Body of pancreas (tissue), 4 donors: ENCODE measurements at places on chromosomes 3 and 15.

DNA sequence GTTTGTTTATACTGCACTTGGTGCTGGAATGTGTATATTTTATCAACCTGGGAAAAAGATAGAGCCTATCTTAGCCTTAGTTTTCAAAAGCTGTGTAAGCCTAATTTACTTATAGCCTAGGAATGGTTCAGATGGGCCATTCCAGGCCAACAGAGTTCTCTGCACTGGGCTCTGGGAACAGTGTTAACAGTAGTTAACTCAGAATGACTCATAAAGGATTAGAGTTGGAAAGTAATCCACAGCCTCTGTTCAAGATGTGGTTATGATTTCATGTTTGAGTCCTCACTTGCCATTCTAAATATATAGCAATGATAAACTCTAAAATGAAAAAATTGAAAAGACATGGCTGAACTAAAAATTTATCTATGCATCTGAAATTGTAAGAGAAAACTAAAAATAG lies 22.6 kb upstream of the PEX5L start:
- DNase-seq: no peak

DNA sequence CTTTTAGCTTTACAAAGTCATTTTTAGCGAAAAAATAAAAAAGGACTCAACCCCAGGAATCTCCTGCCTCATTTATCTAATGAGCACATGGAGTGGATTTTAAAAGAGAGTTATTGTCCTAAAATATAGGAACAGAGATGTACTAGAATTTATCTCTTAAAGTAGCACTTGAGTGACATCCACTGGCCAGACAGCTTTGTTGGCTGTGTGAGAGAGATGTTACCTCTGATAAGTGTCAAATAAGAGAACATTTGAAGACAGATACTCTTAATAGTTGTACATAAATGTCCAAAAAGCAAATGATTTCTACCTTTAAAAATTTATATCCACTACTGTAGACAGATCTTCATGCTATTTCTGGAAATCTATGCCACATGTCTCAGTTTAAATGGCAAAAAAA lies 12.3 kb upstream of the MFSD1 start:
- DNase-seq: no peak

DNA sequence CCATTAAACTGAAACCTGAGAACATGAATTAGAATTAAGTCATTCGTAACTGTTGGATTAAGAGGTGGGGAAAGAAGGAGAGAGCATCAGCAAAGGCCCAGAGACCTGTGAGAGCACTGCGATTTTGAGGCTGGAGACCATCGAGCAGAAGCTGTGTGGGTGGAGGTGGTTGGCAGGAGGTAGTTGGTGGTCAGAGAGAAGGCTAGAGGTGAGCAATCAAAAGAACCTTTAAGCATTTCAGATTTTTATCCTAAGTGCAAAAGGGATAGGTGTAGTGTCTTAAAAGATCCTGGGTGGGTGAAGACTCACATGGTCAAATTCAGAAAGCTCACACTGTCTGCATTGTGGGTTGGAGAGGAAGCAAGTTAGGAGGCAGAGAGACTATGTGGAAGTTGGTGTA lies 65.1 kb upstream of the TEX264 start:
- no peak for DNase-seq

GRCh38 chr15:81643771-81644170 lies 269.8 kb upstream of the TMC3 start:
- DNase-seq: no peak

- no peak for DNase-seq
Observed at GRCh38 chr3:12751571-12751970, 7.5 kb downstream of the TMEM40 start.

DNA sequence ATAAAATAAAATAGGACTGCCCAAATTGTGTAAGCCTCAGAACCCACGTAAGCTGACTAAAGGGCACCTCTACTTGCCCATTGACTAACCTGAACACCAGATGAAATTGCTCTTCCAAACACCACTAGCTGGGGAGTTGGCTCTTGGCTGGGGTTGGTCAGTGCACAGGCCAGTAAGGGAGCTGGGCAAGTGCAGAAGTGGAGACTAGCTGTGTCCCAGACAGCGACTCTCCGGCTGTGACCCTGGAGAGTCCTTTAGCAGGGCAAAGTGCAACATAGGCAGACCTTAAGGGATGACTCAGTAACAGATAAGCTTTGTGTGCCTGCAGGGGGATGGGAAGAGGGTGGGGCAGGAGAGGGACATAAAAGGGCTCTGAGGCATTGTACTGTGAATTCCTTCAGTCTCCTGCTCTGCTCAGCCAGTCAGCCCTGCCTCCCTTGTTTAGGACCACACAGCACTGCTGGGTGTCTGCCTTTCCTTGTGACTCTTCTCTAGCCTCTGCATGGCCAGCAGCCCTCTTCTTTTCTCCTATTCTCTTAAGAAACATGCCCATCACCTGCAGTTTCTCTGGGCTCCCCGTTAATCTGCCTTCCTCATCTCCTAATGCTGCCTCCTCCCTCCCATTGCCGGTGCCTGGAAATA lies 13.2 kb downstream of the NR1I2 start:
- peak; percentile 21 for DNase-seq

GRCh38 chr3:98395101-98395500 lies 4.6 kb downstream of the OR5K3 start:
- DNase-seq: no peak

- DNase-seq: no peak
Observed at GRCh38 chr3:58743296-58743695, 76.7 kb upstream of the FAM3D start.

DNA sequence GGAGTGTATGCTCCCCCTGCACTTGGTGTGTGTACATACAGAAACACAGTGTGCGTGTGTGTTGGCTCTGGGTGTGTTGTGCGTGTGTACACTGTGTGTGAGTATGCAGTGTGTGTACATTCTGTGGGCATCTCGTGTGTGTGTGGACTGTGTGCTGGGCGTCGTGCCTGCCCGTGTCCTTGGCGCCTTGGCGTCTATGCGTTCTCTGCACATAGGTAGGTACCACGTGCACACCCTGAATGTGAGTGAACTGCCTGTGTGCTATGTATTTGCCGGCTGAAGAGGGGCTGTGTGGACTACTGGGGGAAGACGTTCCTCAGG lies 481 bp upstream of the ECE2 start:
- peak; percentile 44 for DNase-seq

- DNase-seq: no peak
Observed at GRCh38 chr3:72004749-72005292, 219.9 kb upstream of the PROK2 start.

DNA sequence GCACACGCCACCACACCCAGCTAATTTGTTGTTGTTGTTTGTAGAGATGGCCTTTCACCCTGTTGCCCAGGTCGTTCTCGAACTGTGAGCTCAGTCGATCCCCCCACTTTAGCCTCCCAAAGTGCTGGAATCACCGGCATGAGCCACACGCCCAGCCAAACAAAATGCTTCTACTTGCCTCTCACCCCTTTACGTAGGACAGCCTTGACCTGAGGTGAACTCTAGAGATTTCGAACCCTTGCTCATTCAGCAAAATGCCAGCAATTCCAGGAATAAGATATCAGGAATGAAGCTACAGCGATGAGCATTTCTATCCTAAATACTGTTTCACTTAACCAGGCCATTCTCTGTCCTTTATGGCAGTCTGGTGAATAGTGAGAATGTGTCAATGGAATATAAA lies 135.0 kb downstream of the LRRK1 start:
- no peak for DNase-seq

DNA sequence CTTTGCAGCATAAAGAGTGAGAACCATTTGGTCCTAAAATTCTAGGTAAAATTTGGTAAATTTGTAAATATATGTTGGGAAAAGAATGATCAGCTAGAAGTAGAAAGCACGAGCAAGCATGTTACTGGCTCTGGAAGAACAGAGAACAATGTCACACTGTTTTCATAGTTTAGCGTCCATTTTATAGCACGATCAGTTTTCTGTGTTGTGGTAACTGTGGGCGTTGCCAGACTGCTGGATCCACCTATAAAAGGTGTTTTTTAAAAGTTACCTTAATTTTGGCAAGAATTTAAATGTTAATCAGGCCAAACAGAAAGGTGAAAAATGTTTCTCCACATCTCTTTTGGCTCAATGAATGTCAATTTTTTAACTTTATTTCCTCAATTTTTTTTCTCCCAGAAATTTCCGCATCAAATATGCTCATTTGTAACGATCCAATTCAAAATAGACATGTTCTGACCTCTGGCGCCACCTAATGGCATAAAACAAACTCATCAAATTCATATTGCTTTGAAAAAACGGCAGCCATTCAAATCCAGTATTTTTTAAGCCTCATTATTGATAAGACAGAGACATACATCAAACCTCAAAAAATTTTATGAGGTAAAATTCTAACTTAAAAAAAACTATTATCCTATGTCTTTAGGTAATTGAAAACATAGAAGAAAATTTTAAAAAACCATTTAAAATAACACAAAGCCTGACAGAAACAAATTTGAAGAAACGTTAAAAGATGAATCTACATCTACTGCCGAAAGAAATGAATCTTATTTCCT lies 5.5 kb upstream of the GP5 start:
- DNase-seq: peak; percentile 41

- no peak for DNase-seq
Observed at GRCh38 chr3:67109651-67110204, 111.6 kb downstream of the KBTBD8 start.

GRCh38 chr3:153894857-153895256 lies 226.3 kb upstream of the ARHGEF26 start:
- DNase-seq: no peak

- no peak for DNase-seq
Observed at GRCh38 chr15:68421798-68422402, 10.1 kb downstream of the ITGA11 start.

- DNase-seq: no peak
Observed at GRCh38 chr3:143924522-143925285, 46.9 kb upstream of the DIPK2A start.

- no peak for DNase-seq
Observed at GRCh38 chr3:53062905-53063304, 17.0 kb upstream of the SFMBT1 start.

DNA sequence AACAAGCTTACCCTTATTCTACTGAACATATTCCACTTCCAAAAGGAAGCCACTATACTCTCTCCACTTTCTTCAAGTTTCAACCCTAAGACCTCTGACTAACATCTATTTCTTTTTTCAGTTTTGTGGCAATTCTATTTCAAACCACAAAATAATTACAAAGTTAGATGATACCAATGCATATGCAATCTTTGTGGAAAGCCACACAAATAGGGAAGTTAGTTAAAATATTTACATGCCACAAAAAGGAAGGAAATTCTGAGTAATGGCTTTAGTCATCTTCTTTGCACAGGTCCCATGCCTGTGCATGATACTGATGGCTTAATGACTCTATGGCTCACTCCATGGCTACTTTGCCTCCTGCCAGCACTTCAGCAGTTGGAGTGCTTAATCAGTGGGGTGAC lies 57.0 kb upstream of the MCTP2 start:
- DNase-seq: peak; percentile 20

GRCh38 chr3:128456776-128457715 lies 9.6 kb downstream of the DNAJB8 start:
- no peak for DNase-seq

GRCh38 chr3:111971533-111972130 lies 7.2 kb upstream of the ABHD10 start:
- DNase-seq: peak; percentile 19

- no peak for DNase-seq
Observed at GRCh38 chr3:98573181-98573728, 20.2 kb downstream of the CPOX start.

DNA sequence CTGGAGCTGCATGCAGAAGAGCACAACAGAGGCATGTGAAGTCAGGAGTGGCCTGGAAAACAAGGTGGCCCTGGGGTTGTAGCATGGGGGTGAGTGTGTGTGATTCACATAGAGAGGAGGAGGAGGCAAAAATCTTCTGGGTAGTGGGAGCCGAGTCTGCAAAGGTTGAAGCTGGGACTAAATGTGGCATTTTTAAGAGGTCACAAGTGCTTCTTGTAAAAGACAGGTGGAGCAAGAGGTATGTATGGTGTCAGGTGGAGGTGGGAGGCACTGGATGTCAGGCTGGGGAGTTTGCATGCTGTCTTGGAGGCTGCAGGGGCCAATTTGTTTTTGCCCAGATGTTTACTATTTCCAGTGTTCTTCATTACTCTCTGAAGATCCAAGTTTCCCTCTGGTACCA lies 42.4 kb downstream of the C3orf20 start:
- no peak for DNase-seq

- peak; percentile 65 for DNase-seq
Observed at GRCh38 chr15:31867536-31868442, 162.5 kb upstream of the CHRNA7 start.

DNA sequence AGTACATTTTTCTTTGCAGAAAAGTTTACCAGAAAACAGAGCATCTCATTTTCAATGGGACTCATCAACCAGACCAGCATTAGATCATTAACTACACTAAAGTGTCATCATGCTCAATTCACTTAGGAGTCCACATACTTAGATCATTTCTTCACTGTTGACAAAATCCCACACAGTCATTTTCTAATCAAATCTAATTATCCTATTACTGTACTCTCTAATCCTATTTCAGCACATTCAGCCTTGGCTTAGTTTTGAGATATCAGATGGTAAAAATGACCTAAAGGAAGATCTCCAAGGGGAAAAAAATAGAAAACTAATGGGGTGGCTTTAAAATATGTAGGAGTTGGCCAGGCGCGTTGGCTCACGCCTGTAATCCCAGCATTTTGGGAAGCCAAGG lies 5.2 kb upstream of the CTXN2 start:
- DNase-seq: no peak

- DNase-seq: no peak
Observed at GRCh38 chr3:177882124-177882648, 654.0 kb upstream of the KCNMB2 start.

DNA sequence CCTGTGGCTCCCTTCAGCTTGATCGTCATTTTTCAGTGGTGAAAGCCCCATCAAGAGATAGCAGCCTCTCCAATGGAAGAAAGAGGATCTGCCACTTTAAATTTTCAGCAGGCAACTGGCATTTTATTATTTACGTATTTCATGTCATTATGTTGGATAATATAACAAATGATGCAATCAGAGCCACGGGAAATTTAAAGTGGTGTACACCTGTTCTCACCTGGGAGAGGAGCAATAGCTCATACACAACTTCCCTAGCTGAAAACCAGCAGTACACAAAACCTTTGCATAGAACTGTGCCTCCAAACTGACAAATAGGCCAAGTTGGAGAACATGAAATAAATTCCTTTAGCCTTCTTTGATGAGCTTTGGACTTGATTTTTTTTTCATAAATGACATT lies 136.9 kb downstream of the SATB1 start:
- peak; percentile 44 for DNase-seq

GRCh38 chr3:195731356-195731905 lies 10.7 kb downstream of the MUC20 start:
- DNase-seq: no peak

GRCh38 chr3:94587291-94587690 lies 524.4 kb downstream of the NSUN3 start:
- DNase-seq: no peak

GRCh38 chr3:187960820-187961219 lies 193.1 kb upstream of the LPP start:
- no peak for DNase-seq

DNA sequence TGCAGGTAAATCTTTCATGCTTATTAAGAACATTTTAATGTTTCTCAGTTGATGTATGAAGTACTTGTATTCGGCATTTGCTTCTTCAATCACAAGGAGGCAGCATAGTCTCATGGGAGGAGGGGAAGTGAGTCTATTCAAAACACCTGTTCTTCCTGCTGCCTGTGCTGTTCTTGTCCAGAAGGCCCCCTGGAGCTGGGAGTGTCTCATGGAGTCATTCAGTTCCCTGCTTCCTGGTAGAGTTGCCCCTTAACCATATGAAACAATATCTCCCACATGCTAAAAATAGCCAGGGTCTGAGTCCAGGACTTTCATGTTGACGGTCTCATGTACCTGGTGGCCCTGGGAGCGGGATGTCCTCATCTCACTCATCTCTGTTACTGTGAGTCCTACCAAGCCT lies 15.5 kb upstream of the PPP1R2 start:
- no peak for DNase-seq
